ENCODE measurements at places on chromosomes 2 and 18.

- DNase-seq: no peak
These were observed 26.9 kb upstream of the ROCK2 start for GRCh38 chr2:11371092-11371937.

DNA sequence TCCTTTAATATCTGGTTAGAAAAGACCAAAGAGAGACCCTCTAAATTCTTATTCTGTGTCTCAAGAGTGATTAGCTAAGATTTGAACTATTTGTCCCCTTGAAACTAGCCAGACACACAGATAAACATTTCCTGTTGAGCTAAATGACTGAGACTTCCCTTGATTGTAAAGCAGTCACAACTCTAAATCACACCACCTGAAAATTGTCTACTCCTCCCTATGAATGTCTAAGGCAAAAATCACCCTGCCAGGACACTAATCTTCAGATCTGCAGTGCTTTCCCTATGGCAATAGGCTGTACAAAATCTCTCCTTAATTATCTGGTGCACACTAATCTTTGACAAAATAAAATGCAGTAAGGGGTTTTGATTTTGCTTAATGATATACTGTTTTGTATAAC lies 200.5 kb upstream of the GULP1 start:
- no peak for DNase-seq

DNA sequence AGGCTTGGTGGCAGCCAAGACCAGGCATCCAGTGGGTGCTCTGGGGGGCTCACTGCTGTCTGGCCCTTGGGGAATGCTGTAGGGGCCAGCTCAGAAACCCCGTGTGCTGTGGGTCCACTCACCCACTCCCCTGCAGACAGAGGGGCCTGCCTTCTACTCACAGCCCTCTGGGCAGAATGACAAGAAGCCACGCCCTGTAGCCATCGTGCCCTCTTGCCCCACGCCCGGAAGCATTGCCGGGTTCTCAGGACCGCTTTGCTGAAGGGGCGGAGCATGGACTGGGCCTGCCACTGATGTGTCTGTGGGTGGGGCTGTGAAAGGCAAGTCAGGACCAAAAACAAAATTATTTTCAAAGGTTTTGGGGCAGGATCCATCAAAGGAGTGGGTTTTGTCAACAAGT lies 27.8 kb downstream of the GLI2 start:
- DNase-seq: no peak

GRCh38 chr2:110675679-110676078 lies 2.2 kb downstream of the BUB1 start:
- no peak for DNase-seq

GRCh38 chr2:109375656-109376055 lies 238.1 kb downstream of the SEPTIN10 start:
- DNase-seq: no peak

DNA sequence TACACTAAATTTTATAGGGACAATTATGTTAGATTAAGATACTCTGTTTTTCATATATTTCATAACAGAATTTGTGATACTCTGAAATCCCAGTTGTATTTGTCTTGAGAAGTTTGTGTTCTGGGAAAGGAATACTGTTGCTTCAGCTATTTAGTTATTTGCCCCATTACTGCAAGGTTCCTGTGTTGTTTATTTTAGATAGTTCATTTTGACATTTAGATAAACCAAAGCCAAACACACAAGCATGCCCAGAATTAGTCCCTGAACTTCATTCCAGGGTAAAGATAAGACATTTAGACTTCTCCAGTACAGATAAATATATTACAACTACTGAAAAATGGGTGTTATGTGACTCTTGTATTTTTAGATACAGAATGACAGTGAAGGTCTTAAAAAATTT lies 74.7 kb downstream of the BMPR2 start:
- DNase-seq: no peak

DNA sequence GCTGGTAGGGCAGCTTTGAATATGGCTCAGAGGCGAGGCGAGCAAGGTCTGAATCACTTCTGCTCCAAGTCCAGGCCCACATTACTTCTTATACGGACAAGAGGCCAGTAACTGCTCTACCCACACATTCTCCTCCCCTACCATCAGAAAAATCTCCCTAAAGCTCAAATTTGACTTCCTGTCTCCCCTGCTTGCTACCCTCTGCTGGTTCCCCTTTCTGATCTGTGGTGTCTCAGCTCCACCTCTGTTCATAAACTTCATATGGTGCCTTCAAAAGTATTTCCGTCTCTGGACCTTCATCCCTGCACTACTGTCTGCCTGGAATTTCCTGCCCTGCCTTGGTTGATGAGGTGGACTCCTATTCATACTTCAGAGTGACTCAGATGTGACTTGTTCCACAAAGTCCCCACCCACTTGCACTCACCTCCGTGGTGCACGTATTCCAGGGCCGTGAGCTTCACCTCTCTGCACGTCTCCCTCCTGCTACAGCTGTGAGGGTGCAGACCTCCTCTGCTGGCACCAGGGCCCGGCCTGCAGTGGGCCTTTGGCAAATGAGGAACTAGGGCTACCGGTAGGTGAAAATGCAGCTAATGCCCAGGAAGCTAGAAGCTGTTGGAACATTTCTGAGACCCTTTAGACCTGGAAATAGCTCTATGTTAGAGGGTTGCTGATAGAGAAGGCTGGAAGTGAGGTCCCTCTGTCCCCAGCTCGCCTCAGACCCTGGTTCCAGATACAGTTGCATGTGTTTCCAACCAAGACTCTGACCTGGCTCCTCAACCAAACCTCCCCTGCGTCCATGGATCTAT lies 24.6 kb upstream of the KCMF1 start:
- peak; percentile 58 for DNase-seq

- no peak for DNase-seq
These were observed 4.8 kb downstream of the DHRS9 start for GRCh38 chr2:169073963-169074751.

DNA sequence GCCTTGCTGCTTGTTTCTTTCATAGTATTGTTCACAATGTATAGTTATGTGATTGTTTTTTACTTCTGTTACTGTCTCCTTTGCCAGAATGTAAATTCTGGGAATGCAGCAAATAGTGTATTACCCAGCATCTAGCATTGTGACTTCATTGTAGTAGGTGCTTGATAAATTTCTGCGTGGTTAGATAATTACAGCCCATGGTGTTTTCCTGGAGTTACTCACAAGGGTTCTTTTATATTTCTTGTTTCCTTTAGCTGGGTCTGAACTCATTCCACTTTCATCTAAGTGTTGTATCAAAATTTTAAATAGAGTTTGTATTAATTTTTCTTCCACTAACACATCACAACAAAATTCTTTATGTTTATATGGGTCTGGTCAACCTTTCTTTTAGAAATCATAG lies 132.6 kb downstream of the MAP4K4 start:
- DNase-seq: no peak

DNA sequence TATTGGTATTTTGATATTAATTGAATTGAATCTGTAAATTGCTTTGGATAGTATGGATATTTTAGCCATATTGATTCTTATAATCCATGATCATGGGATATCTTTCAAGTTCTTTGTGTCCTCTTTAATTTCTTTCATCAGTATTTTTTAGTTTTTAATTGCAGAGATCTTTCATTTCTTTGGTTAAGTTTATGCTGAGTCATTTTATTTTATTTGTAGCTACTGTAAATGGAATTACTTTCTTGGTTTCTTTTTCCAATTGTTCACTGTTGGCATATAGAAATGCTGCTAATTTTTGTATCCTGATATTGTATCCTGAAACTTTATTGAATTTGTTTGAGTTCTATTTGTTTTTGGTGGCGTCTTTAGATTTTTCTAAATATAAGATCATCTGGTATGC lies 79.5 kb upstream of the DSEL start:
- no peak for DNase-seq

DNA sequence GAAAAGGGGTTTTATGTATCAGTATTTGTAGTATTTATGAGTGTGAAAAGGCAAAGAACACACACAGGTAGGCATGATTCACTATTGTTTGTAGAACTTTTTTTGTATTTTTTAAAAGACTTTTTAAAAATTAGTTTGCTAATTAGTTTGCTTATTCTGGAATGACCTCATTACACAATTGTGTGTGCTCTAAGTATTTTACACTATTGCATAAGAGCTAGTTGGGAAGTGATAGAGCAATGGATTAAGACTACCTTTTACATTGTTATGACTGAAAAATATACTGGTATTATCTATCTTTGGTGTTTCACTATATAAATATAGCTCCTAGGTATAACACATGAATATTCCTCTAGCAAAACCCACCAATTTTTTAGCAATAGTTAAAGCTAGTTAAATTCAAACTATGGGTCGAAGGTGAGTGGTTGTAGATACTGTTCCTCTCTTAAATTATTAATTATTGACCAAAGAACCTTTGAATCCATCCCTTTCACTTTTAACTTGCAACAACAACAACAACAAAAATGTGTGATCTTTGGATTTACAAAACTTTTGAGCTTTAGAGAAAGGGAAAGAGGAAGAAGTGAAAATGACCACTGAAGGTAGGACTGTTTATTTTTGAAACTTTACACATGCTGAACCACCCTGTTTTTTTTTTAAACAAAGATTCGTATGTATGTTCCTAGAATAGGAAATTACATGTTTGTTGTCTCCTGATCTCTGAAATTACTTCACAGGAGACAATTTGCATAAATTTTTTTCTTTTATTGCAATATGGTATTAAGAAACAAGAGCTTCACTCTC lies 18.7 kb downstream of the ITPRID2 start:
- no peak for DNase-seq

GRCh38 chr2:203164311-203164935 lies 74.4 kb upstream of the CYP20A1 start:
- DNase-seq: no peak

- no peak for DNase-seq
These were observed 223.2 kb upstream of the PIK3C3 start for GRCh38 chr18:41731884-41732283.

DNA sequence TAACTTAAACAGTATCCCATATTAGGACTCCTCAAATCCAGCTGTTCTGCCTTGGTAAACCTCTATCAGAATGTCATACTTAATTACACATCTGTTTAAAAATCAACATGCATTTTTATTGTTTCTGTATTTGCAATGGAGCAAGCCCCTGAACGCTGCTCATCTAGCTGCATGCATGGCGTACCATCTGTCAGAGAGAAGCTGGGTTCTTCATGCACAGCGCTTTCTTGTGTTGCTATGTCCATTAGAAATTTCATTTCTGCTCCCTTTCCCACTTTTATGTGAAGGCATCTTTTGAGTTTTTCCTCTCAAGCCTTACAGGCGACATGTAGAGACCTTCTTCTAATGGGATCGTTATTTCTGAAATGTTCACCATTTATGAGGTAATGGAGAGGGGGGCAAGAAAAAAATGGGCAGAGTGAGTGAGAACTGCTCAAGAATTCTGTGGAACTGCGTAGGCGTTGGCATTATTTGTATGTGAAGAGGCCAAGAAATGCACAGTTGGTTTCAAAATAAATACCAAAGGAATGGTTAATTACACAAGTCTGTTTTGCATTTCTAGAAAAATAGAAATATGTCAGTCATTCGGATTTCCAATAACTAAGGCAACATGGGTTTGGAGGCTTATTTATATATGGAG lies 31.6 kb downstream of the INSIG2 start:
- DNase-seq: no peak

DNA sequence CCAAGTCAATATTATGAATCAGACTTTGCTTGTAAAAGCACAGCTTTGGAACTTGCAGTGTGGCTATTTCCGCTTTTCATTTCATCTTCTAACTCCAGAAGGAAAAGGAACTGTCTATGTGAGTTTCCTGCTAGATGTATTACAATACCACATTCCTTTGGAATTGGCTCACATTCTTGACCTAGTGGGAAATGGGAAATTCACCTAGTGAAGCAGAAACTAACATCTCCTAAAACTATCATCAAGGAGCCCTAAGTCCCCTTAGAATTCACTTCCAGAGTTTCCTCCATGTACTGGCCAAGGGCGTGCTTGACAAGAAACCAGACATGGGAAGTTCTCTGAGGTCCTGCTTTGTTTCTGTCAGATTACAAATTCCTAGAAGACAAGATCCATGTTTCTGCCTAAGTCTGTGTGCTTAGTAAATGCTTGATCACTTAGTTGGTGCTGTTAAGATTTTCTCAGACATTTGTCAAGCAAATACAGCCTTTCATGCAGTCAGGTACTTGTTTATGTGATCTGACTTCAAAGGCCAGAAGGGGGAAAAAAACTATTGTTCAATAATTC lies 275.7 kb upstream of the FN1 start:
- no peak for DNase-seq

- DNase-seq: no peak
These were observed 221.6 kb downstream of the HNMT start for GRCh38 chr2:138185827-138186226.

- no peak for DNase-seq
These were observed 84.3 kb upstream of the LTBP1 start for GRCh38 chr2:32862269-32863055.
